Lower lobe of right lung (tissue), 2 donors: ENCODE measurements at places on chromosomes 7 and 10.

- no peak for DNase-seq
Observed at GRCh38 chr7:28661826-28662595, 249.7 kb downstream of the CREB5 start.

DNA sequence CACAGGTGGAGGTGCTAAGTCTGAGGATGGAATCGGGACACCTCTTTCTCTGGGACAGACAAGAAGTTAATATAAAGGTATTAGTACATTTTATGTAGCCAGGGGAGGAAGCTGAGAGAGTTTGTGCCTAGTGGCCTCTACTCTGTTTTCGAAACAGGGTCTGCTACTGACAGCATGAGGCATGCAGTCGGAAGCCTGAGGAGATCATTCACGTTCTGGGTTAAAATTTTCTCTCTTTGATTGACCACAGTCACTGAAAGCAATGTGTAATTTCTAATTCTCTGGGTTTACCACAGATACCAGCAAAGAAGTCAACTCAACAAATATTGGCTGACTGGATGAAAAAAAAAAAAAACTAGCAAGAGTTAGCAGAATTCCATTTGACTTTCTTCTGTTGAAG, 53.3 kb upstream of the KCTD7 start:
- no peak for DNase-seq

DNA sequence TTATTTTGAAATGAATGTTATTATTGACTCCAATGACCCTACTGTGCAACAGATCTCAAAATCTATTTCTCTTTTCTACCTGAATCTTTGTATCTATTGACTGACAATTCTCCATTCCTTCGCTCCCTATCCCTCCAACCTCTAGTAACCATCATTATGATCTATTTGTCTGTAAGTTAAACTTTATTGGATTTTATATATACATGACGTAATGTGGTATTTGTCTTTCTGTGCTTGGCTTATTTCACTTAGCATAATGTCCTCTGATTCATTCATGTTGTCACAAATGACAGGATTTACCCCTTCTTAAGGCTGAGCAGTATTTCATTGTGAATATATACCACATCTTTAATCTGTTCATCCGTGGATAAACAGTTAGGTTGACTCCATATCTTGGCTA, 200.4 kb upstream of the SORCS1 start:
- no peak for DNase-seq

DNA sequence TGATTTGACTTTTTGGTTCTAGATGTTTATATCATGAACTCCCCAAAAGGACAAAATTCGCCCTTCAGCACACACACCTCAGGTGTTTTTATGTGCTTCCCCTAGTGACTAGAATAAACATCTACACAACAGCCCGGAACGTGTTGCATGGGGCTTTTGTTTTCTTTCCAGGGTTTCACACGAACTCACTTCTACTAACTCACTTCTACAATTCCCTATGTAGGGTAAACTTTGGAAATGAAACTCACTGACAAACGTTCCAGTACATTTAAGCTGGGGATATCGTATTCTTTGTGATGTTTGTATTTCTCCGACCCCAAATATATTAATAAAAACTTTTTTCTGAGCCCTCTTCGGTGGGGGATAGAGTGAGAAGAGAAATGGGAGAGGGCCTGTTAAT, 1.4 kb downstream of the TRA2A start:
- no peak for DNase-seq

DNA sequence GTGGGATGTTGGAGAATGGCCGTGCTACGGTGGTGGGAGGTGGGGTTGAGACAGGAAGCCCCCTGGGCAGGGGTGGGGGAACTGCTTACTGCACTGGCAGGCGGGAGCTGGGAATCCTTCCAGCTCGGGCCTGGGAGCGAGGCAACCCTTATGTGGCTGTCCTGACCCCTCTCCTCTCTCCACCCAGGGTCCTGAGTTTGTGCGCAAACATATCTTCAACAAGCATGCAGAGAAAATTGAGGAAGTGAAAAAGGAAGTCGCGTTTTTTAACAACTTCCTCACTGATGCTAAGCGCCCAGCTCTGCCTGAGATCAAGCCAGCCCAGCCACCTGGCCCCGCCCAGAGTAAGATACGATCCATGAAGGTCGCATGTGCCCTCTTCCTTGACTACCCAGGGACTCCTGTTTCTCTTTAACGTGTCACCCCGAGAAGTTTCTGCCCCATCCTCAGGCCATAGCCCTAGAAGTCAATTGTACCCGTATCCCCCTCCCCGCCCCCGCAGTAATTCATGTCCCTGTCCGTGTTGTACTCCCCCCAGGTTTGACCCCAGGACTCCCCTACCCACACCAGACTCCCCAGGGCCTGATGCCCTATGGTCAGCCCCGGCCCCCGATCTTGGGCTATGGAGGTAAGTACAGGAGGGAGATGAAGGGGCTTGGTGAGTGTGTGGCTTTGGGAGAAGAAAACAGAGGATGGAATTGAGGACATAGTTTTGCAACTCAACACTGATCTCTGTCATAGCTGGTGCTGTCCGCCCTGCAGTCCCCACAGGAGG, 1.8 kb downstream of the UFSP1 start:
- peak; percentile 74 for DNase-seq
